ENCODE measurements at places on chromosomes 6 and 20.

GRCh38 chr6:21341910-21342309, 251.6 kb upstream of the SOX4 start:
- DNase-seq, result peak; percentile 7

GRCh38 chr6:301526-301925, 9.2 kb downstream of the DUSP22 start:
- no peak for DNase-seq

GRCh38 chr6:31356216-31356945, 598 bp downstream of the HLA-B start:
- DNase-seq, result no peak

DNA sequence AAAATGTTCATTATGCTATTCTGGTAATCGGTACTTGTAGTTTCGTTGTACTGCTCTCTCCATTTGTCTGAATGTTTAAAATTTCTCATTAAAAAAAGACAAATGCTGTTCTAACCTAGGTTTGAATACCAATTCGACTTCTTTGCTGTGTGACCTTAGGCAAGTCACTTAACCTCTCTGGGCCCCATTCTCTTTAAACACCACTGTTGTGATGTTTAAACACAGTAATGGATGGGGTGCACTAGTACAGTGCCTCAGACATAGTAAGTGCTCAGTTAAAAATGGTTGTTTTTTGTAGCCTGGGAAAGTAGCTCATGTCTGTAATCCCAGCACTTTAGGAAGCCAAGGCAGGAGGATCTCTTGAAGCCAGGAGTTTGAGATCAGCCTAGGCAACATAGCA, 138.5 kb downstream of the MRPL14 start:
- no peak for DNase-seq

GRCh38 chr6:4969609-4970285, 34.1 kb downstream of the RPP40 start:
- DNase-seq, result no peak

GRCh38 chr6:112014483-112014882, 39.4 kb upstream of the CCN6 start:
- no peak for DNase-seq

DNA sequence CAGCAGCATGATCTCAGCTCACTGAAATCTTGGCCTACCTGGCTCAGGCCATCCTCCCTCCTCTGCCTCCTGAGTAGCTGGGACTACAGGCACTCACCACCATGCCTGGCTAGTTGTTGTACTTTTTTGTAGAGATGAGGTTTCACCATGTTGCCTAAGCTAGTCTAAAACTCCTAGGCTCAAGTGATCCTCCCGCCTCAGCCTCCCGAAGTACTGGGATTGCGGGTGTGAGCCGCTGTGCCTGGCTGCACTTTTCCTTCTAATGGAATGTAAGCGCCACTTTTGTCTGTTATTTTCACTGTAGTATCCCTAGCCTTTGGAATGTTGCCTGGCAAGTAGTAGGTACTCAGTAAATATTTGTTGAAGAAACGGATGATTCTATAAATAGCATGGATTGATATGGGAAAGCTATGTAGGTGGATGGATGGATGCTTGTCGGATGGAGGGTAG, 10.4 kb upstream of the TRIB3 start:
- no peak for DNase-seq

- DNase-seq, result no peak
These were observed 134.2 kb downstream of the DLL1 start for GRCh38 chr6:170156448-170157375.

DNA sequence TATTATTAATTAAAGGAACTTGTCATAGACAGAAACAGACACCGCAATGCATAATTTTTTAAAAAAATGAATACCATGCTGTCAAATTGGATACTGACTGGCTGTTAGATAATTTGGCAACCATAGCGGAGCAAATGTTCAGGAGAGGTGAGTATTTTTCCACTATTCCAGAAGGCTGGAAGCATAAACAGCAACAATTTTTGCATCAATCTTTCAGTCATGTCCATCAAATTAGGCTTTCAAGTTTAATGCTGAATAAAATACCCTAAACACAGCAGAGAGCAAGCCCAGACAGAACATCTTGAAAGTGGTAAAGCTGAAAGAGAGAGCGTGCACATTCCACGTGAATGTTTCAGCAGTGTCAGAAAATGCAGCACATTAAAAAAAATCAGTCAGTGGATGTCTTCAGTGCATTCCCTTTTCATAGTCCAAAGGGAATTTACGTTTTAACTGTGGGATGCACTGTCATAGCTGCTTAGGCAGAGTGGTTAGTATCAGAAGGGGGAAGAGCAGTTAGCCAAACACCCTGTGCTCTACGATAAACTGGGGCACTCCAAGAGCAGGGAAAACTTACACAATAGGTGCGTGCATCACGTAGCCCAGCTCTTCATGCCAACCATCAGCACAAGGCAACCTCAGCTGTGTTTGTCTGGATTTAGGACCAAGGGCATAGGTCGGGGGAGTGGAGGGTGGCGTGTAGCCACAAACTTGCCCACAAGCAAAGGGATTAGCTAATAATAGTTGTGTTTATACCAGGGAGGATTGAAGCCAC, 116.2 kb upstream of the STMND1 start:
- DNase-seq, result no peak

- no peak for DNase-seq
These were observed 4.0 kb downstream of the TEAD3 start for GRCh38 chr6:35492974-35493284.

GRCh38 chr20:24584538-24585356, 115.3 kb downstream of the SYNDIG1 start:
- DNase-seq, result no peak

DNA sequence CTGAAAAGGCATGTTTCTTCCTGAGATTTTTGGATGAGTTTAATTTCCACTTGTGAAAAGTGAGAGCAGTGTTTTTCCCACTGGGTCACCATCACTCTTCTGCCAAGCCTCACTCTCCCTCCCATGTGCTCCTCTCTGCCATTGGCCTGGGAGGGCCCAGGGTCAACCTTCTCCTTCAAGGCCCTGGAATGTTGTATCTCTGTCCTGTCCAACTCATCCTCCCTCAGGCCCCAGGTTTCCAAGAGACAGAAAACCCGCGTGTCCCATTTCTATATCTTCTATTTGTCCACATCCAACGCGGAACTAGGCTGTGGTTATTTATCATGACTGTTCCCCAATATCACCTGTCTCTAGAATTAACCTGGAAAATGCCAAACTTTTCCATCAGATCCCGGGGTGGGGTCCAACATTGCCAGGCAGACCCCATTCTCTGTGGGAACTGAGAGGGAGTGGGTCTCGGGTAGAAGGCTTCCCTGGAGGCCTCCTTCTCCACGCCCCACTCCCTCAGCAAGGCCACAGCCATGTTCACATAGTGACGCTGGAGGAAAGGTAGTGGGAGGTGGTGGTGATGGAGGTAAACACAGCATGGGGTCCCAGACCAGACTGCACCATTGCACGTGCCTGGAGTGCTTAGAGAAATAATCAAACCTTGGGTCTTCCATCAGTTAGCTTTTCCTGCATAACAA, 173.5 kb downstream of the SCP2D1 start:
- DNase-seq, result no peak

GRCh38 chr20:1130847-1131246, 12.4 kb downstream of the PSMF1 start:
- no peak for DNase-seq

GRCh38 chr6:5665173-5665572, 341.6 kb downstream of the NRN1 start:
- DNase-seq, result no peak

GRCh38 chr6:27591699-27592480, 119.0 kb upstream of the ZNF184 start:
- DNase-seq, result peak; percentile 53

GRCh38 chr6:56727097-56727850, 84.6 kb upstream of the DST start:
- no peak for DNase-seq

GRCh38 chr6:81772741-81773140, 20.3 kb upstream of the TENT5A start:
- DNase-seq, result no peak

DNA sequence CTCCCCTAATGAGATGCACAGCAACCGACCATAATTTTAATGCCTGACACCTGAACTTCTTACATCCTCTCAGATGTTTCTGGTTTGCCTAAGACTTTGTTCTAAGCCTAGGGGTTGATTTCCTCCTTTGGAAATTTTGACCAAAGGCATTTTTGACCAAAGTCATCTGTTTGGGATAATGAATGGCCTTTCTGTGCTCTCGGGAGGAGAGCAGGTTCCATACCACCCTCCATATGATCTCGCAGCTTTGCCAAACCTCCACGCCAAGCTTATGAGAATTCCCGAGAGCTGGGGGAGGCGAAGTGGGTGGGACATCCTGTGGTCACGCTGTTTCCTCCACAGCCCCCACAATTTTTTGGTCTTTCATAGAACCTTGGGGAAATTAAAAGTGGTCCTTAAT, 91.7 kb downstream of the SCML4 start:
- no peak for DNase-seq

- no peak for DNase-seq
These were observed 314.0 kb upstream of the ECI2 start for GRCh38 chr6:4449409-4449808.

- no peak for DNase-seq
These were observed 418.0 kb upstream of the OPRM1 start for GRCh38 chr6:153621070-153621469.

- DNase-seq, result no peak
These were observed 98.3 kb downstream of the HAO1 start for GRCh38 chr20:7841971-7842310.

DNA sequence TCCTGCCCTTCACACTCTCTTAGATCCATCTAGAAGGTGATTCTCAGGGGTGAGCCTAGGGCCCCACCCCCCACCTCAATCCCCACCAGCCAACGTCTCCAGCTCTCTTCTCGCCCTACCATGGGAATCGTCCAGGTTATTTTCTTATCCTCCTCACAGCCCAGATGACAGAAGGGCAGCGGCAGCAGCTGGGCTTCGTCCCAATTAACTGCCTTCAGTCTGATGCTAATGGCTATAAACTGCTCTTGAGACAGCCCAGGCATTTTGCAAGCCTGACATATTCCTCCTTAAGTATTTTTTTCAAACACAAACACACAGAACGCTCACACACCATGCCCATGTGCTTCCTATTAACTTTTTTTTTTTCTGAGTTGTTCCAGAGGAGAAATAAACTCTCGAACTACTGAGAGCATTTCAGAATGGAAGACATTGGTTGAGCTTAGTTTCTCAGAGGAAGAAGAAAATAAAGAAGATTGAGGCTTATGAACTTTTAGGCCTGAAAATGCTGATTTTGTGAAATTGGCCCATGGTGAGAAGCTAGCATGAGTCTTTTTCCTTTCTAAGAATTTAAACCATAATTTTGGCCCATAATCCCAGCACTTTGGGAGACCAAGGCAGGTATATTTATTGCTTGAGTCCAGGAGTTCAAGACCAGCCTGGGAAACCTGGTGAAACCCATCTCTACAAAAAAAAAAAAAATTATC, 124.6 kb downstream of the EYA2 start:
- DNase-seq, result no peak

- DNase-seq, result no peak
These were observed 8.2 kb downstream of the BACH2 start for GRCh38 chr6:90288404-90288803.

DNA sequence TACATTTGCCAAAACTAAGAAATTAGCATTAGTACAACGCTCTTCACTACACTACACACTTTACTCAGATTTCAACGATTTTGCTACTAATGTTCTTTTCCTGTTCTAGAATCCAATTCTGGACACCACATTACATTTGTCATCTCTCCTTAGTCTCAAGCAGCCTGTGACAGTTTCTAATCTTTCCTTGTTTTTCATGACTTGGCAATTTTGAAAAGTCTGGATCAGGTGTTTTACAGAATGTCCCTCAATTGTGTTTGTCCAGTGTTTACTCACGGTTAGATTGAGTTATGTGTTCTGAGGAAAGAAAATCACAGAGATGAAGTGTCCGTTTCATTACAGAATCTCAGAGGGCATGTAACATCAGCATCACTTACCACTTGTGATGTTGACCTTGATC, 372.6 kb downstream of the TFAP2A start:
- no peak for DNase-seq

DNA sequence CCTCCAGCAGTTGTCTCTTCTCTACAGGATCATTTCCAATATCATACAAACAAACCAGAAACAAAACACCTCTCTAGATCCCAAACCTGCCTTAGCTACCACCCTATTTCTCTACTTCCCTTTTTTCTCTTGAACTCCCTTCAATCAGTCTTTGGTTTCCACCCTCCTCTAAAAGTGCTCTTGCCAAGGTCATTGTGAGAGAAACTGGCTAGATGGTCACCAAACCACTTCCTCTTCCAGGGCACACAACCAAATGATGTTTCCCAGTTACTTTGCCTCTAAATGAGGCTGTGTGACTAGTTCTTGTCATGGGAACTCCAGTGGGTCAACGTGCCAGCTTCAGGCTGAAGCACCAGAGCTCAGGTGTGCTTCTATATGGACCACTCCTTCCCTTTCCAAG, 85.8 kb upstream of the ARMC2 start:
- no peak for DNase-seq

GRCh38 chr6:152669895-152670294, 27.8 kb upstream of the MYCT1 start:
- DNase-seq, result no peak

- no peak for DNase-seq
These were observed 2.9 kb downstream of the RXRB start for GRCh38 chr6:33197431-33198048.

- DNase-seq, result no peak
These were observed 203.7 kb downstream of the TBX18 start for GRCh38 chr6:84560436-84561390.

DNA sequence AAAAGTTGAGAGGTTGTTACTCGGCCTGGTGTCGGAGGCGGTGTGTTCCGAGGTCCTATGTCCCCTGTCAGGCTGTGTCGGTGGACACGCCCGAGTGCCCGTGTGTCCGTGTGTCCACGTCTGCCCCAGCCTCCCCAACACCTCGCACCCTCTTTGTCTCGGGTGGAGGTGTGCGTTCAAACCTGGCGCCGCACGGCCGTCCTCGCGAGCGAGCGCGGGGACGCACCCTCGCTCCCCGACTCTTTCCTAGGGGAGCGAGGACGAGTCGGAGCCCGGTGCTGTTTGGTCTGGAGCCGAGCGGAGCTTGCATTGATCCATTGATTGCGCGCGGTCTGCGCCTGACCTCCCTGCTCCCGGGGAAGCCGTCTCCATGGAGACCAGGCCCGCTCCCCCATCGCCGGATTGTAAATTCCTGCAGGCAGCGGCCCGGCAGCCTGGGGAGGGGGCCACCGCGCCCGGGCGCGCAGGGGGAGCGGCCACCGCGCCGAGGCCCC, 411 bp upstream of the SCUBE3 start:
- no peak for DNase-seq

DNA sequence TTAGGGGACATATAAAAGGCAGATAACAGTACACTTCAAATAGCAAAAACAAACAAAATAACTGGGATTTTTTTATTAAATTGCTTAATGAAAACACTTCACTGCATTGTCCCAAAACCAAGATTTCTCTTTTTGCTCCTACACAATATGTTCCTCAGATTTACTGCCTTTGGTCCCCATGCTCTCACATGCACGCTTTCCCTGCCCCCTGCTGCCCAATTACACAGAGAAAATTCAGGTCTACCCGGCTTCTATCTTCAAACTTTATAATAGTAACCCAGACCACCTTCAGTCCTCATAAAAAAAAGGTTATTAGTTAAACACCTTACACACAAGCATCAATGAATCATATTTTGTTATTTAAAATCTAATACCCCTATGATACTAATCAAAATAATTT, 673.8 kb upstream of the HS3ST5 start:
- no peak for DNase-seq

- DNase-seq, result no peak
These were observed 540.9 kb upstream of the MAN1A1 start for GRCh38 chr6:119890470-119890869.
